Placental pericyte (primary cell): ENCODE measurements at places on chromosomes 11 and 22. TPM values are rescaled to one million over a fixed set of nuclear protein-coding genes. Genes with fewer than 3 reads are reported as not detected.

DSCAML1 gene
- not detected in 2 replicates for total RNA-seq

MOGAT2 gene
- not detected in 2 replicates for total RNA-seq

NFAM1 gene
- total RNA-seq, result not detected in 2 replicates

PRG3 gene
- total RNA-seq, result not detected in 2 replicates

KDM4D gene
- total RNA-seq, result 0.44 and 1.9 TPM in 2 replicates

MS4A12 gene
- total RNA-seq, result not detected in 2 replicates
